ENCODE measurements at places on chromosomes 5 and 9.

GRCh38 chr9:127846443-127847177 is 7.8 kb downstream of the ENG start:
- no peak overlapping the region for H3K27ac ChIP-seq
- peaks cover 2% of the 10 kb centered on the region for H3K4me1 ChIP-seq
- no peaks in the 10 kb centered on the region for H3K27me3 ChIP-seq
- no peak for DNase-seq

- no peaks in the 10 kb centered on the region for H3K27me3 ChIP-seq
- H3K36me3 ChIP-seq = peaks cover 17% of the 10 kb centered on the region
- H3K27ac ChIP-seq = peak overlapping the region; percentile 97
- DNase-seq = no peak
- peak overlapping the region; percentile 34 for H3K4me3 ChIP-seq
Observed at GRCh38 chr9:3479514-3480352, 46.1 kb downstream of the RFX3 start.

- no peaks in the 10 kb centered on the region for H3K36me3 ChIP-seq
Observed at GRCh38 chr5:164119806-164120447, 614.5 kb downstream of the MAT2B start.

- no peaks in the 10 kb centered on the region for H3K36me3 ChIP-seq
- no peaks in the 10 kb centered on the region for H3K27me3 ChIP-seq
- no peaks in the 10 kb centered on the region for H3K4me1 ChIP-seq
- no peak overlapping the region for H3K4me3 ChIP-seq
- no peak overlapping the region for H3K27ac ChIP-seq
- no peak for DNase-seq
Observed at GRCh38 chr9:110933350-110934001, 104.8 kb downstream of the LPAR1 start.

DNA sequence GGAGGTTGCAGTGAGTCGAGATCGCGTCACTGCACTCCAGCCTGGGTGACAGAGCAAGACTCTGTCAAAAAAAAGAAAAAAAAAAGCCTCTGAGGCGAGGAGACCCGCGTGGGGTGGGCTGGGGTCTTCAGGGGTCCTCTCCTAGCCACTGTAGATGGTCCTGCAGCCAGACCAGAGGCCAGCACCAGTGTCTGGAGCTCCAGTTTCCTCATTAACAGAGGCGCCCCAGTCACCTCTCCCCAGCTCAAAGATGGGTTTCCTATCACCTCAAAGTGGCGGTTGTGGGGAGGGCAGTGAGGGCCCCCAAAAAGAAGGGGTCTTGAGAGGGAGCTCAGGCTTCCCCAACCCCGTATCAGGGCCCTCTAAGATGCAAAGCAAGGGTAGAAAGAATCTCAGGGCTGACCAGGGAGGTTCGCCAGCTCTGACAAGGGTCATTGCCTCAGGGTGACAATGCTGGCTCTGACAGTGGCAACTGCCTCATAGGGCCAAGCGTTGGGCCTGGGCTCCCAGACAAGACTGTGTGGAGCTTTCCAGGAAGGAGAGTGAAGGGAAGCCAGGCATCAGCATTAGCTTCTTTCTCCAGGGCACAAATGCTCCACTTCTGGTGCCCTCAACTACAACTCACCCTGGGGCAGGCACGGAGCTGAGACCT is 15.0 kb downstream of the STK10 start:
- DNase-seq = no peak
- H3K4me1 ChIP-seq = peaks cover 98% of the 10 kb centered on the region
- H3K27ac ChIP-seq = peak overlapping the region; percentile 58
- H3K27me3 ChIP-seq = no peaks in the 10 kb centered on the region
- H3K4me3 ChIP-seq = peak overlapping the region; percentile 96

- no peaks in the 10 kb centered on the region for H3K27me3 ChIP-seq
- no peak overlapping the region for H3K27ac ChIP-seq
- H3K36me3 ChIP-seq = no peaks in the 10 kb centered on the region
- no peaks in the 10 kb centered on the region for H3K4me1 ChIP-seq
Observed at GRCh38 chr5:2622866-2623265, 128.6 kb downstream of the IRX2 start.

- H3K4me3 ChIP-seq = no peak overlapping the region
- no peaks in the 10 kb centered on the region for H3K27me3 ChIP-seq
Observed at GRCh38 chr5:15904899-15905830, 274.4 kb downstream of the MARCHF11 start.

- no peak within 1 kb of the TSS for H3K27ac ChIP-seq
- DNase-seq = peak; percentile 75
- H3K36me3 ChIP-seq = no peaks in the 10 kb centered on the region
Observed at GRCh38 chr9:135701959-135702721, at the start of gene KCNT1. Gene KCNT1, plus strand, starts transcription at chr9:135702185. Its CDS starts 74 bp downstream, at chr9:135702259.

GRCh38 chr5:40571729-40572128 is 108.0 kb upstream of the PTGER4 start:
- no peak for DNase-seq
- peaks cover 2% of the 10 kb centered on the region for H3K36me3 ChIP-seq
- no peak overlapping the region for H3K27ac ChIP-seq
- no peak overlapping the region for H3K4me3 ChIP-seq
- H3K27me3 ChIP-seq = no peaks in the 10 kb centered on the region
- H3K4me1 ChIP-seq = peaks cover 31% of the 10 kb centered on the region

DNA sequence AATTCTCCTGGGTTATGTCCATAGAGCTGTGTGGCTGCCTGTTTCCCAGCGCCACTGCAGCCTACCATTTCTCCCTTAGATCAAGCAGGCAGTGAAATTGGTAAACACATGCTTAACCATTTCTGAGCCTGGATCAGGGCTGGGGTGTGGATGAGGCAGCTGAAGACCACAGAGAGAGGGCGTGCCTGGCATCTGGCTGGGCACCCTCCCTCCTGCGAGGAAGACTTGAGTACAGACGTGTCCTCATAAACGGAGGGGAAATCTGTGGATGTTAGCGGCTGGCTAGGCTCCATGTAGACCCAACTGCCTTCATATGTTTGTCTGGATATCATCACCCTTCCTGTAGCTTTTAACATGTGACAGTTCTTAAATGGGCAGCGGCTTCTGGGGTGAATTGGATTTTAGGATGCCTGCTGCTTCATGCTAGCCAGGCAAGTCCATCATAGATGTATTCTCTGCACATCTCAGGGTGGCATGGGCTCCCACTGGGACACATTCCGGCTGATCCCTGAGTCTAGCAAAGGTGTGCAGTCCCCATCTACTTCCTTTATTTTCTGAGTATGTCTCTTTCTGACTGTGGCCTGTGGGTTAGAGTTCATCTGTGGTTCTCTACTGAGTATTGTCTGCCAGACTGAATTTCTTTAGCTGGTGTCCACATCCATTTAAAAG is 11.0 kb downstream of the RGS3 start:
- H3K36me3 ChIP-seq = no peaks in the 10 kb centered on the region
- DNase-seq = no peak
- no peak overlapping the region for H3K4me3 ChIP-seq
- no peak overlapping the region for H3K27ac ChIP-seq
- H3K4me1 ChIP-seq = peaks cover 6% of the 10 kb centered on the region

GRCh38 chr5:74516211-74516636 is 124.3 kb downstream of the ENC1 start:
- no peak overlapping the region for H3K27ac ChIP-seq
- no peaks in the 10 kb centered on the region for H3K36me3 ChIP-seq
- H3K4me3 ChIP-seq = no peak overlapping the region
- DNase-seq = no peak
- H3K27me3 ChIP-seq = peaks cover 32% of the 10 kb centered on the region
- no peaks in the 10 kb centered on the region for H3K4me1 ChIP-seq
